ENCODE measurements at places on chromosomes 2 and 18.

DNA sequence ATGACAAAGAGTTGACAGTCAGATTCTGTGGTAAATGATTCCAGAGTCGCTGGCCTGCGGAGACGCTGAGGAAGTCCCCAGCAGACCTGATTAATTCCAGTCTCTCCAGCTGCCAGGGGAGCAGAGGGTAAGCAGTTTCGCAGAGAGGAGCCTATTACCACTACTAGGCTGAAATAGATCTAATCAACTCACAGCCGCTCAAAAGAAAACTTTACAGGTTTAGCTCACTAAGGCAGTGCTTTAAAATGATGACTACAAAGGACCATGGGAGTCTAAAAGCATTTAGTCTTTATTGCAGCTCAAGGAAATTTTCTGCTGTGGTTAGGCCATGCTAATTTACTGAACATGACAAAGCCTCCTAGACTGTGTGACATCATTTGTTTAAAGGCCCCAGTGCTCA, 445.6 kb upstream of the POU3F3 start:
- no peak for DNase-seq

DNA sequence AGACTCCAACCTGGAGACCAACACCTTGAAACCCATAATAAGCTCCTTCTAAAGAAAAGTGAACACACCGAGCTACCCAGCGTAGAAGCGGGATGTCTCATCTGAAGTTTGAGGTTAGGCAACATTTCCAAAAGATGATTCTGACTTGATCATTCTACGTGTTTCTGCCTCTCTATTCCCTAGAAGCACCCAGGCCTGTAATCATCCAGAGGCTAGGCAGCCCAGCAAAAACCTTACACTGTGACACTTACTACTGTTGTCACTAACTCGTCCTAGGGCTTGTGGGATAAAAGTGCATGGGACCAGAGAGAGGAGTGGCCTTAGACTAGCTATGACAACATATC, 1.4 kb downstream of the ZBTB14 start:
- no peak for DNase-seq

- DNase-seq = no peak
Measured at GRCh38 chr2:112767693-112768330, 3.4 kb upstream of the CKAP2L start.

- no peak for DNase-seq
Measured at GRCh38 chr18:60018618-60019462, 119.0 kb downstream of the PMAIP1 start.

DNA sequence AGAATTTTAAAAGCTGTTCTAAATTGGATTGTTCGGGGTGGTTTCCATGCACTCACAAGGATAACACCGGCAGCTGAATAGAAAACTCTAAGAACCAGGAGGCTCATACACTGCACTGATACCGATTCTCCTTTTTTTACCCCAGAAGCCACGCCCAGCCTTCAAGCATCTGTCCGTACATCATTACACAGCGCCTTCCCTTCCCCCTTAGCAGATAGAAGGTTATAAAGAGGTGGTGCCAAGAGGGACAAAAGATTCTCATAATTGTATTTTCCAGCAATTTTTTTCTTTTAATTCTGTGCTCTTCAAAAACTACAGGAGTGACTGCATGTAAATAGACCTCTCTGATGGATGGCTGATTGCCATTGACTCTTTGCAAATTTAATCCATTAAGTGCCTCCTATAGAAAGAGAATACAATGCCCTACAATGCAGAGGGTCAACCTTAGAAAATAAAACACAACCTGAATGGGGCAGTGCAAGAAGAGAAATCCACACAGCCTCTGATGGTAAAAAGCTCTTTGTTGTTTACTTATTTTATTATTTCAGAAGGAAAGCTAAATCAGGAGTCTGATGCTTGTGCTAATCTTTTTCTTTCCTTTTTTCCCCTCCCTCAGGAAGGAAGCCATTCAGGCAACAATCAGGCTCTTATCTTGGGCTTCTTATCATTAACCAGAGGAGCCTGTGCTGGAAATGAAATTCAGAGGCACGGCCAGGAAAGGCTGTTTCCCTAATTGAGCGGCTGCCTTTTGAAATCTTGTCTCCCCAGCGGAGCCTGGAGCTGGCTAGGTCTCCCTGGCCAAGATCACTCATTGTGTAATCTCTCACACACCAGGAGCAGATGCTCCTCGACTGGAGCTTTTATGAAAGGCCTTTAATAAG, 198.9 kb upstream of the NABP1 start:
- DNase-seq = no peak

- peak; percentile 59 for DNase-seq
Measured at GRCh38 chr2:44981714-44982108, 27.5 kb downstream of the SIX2 start.

- no peak for DNase-seq
Measured at GRCh38 chr2:232321156-232321816, 57.3 kb upstream of the ALPP start.

DNA sequence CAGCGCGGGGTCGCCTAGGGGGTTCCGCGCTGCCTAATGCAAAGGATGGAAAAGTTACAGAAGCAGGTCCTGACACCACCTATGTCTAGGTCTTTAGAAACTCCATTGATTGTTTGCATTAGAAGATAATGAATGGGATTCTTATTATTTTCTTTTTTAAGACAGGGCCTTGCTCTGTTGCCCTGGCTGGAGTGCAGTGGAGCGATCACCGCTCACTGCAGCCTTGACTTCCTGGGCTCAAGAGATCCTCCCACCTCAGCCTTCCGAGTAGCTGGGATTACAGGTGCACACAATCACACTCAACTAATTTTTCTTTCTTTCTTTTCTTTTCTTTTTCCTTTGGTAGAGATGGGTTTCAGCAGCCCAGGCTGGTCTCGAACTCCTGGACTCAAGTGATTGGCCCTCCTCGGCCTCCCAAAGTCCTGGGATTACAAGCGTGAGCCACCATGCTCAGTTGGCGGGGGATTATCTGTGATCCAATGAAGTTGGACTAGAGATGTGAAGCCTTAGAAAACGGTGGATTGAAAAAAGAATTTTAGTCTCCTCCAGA, 761 bp upstream of the IDH1 start:
- DNase-seq = no peak

- no peak for DNase-seq
Measured at GRCh38 chr2:7013471-7014160, 96.4 kb downstream of the RNF144A start.

DNA sequence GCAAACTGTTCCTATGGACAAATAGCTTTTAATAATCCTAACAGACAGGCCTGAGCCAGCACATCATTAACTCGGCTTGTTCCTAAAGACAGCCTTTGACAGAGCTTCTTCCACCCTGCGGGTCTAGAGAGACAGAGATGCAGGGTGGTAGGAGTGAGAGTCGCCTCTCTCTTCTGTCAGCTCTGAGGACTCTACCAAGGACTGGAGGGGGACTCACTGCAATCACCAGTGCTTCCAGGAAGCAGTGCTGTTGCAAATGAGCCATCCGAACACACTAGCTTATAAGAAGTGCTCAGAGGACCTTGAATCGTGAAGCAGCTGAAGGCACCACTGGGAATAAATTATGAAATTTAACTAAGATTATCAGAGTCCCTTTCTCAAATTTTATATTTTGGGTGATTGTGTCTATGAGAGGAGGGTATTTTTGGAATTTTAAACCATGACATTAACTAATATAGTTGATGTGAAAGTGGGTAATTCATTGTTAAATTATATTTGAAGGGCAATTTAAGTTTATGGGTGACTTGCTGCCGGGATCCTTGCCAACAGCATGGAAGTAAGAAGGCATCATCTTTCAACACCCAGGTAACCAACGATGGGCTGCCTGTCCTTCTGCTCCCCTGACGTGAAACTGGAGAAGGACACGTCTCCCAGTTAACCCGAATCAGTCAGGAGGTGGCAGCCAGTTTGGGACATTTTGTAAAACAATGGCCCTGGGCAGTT, 43.6 kb upstream of the PXDN start:
- DNase-seq = no peak

- no peak for DNase-seq
Measured at GRCh38 chr2:70851704-70852103, 16.1 kb upstream of the CD207 start.

GRCh38 chr18:30806823-30807222, 235.7 kb downstream of the DSC3 start:
- DNase-seq = no peak

DNA sequence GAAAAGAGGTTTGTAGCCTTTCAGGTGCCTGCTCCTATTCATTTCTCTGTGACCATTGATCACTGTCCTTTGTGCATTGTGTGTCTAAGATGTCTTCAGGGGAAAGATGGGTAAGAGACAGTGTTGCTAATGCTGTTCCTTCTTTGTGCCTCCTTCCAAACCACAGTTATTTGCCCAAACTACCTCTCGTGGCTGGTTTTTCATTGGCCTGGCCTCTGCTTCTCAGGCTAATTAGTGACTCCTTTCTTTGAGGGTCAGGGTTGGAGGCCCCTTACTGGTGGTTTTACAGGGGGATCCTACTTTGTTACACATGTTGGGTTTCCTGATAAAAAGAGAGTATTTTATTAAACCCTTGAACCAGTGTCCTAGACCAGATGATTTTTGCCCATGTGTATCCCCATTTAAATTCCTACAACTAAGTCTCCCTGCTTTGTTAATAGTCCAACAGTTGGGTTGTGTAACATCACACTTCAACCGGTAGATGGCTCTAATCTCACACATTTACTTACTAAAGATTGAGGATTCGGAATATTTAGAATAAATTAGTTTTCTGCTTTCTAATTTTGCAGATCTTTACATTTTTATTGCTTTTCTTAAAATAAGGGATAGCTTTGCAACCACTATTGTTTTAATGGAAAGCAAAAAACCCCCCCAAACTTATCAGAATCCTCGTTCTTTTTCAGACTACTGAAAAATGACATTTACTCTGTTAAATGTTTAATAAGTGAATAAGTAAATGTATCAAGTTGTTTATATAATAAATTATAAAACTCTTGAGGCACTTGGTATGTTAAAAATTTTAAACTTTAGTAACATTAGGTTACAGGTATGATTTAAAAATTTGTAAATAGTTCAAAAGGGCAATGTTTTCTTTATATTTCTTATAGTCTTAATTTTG, 2.4 kb downstream of the MARS2 start:
- no peak for DNase-seq

DNA sequence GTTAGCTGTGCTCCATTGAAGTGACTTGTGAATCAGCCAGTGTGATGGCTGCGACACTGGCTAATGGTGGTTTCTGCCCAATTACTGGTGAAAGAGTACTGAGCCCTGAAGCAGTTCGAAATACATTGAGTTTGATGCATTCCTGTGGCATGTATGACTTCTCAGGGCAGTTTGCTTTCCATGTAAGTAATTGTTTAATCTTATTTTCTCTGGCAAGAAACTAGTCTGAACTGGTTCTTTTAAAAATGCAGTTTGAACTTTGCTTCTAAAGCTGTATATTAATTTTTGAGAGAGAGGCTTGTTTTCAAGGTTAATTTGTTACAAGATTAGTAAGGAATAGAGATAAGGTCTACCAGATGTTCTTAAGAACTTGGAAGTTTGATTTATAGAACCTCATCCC, 46.7 kb downstream of the GLS start:
- no peak for DNase-seq

- DNase-seq = no peak
Measured at GRCh38 chr2:217471319-217471718, 531.5 kb downstream of the TNS1 start.

DNA sequence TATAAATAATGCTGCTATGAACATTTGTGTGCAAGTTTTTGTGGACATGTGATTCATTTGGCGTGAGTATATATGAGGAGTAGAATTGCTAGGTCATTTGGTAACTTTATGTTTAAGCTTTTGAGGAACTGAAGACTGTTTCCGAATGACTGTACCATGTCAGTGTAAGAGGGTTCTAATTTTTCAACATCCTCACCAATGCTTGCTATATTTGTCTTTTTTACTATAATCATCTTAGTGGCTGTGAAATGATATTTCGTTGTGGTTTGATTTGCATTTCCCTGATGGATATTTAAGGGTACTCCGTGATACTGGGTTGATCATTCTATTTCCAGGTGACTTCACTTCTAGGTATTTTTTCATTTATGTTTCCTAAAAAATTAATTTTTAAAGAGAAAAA, 241.1 kb downstream of the BCL2 start:
- no peak for DNase-seq

DNA sequence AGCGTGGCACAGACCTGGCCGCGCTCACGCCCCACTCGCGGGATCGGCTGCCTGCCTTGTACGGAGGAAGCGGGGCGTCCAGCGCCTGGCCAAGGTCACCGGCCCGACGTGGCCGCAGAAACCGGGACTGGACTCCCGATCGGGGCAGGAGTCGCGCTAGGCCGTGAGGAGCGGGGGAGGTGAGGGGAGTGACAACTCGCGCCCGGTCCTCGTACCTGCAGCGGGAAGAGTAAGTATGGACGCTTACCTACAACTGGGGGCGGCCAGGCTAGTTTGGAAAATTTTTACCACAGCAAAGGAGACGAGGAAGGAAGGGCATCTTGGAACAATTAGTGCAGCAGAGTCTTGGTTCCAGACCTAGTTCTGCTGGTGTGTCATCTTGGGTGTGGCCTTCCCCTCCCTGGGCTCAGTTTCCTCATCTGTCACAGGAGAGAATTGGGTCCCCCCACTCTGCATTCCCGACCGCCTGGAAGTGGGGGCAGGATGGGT, 693 bp downstream of the UBE2F start:
- no peak for DNase-seq

DNA sequence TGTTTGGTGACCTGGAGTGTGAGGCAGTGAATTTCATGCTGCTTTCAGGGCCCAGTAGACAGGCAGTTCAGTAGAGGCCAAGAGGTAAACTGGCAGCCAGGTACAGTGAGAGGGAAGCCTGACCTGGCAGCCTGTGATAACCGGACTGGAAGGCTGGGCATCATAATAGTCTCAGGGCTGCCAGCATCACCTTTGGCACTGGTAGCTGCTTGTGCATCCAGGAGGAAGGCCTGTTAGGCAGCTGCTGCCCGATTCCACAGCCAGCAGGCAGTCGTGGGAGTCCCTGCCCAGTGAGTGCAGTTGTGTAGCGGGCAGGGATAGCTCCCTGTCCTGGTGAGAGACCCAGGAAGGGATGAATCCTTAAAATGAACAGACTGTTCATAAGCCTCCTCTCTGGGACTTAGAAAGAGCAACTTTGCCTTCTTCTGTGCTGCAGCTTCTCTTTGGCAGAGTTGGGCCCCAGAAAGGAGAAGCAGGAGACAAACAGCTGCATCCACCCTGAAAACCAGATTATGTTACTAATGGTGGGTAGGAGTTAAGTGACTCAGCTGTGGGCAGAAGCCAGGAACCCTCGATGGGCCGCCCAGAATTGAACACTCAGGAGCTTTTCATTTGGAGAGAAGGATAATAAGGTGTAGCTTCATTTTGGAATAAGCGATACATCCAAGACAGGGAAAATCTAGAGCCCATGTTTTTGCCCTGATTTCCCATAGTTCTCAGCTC, 8.1 kb upstream of the GPBAR1 start:
- no peak for DNase-seq

Measured in stimulated activated CD4-positive, alpha-beta T cell treated with anti-CD3 and anti-CD28 coated beads, TNF-alpha, amount 100 ng/mL, for 24 hours (primary cell).